ENCODE measurements at places on chromosomes 12 and 14.
A peak's percentile ranks its signal among the peaks of the same experiment; 100 is the strongest.

- DNase-seq, result no peak
Observed at GRCh38 chr14:39680777-39681176, 248.5 kb upstream of the FBXO33 start.

GRCh38 chr12:11693601-11694000, 44.1 kb downstream of the ETV6 start:
- no peak for DNase-seq

- no peak for DNase-seq
Observed at GRCh38 chr12:94553130-94553519, 93.5 kb upstream of the CEP83 start.

DNA sequence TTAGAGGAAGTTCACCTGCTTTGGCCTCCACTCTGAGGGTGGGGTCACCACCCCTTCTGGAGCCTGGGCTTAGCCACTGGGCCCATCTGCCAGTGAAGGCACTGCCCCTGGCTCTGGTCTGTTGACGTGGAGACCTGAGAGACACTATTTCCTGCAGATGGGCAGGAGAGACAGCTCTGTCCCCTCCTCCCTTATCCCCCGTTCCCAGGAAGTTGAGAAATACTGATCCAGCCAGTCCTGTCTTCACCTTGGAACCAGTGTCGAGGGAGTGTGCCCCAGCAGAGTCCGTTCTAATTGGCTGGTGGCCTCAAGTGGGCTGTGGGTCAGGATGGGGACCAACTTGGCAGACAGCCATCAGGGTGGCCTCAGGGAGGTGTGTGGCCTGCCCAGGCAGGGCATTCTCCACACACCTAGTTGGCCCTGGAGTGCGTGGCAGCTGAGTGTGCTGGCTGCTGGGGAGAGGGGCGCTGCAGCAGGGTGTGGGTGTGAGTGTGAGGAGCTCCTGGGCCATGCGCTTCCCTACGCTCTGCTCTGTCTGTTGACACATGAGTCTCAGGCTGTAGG, 25.4 kb downstream of the CLSTN3 start:
- DNase-seq, result no peak

DNA sequence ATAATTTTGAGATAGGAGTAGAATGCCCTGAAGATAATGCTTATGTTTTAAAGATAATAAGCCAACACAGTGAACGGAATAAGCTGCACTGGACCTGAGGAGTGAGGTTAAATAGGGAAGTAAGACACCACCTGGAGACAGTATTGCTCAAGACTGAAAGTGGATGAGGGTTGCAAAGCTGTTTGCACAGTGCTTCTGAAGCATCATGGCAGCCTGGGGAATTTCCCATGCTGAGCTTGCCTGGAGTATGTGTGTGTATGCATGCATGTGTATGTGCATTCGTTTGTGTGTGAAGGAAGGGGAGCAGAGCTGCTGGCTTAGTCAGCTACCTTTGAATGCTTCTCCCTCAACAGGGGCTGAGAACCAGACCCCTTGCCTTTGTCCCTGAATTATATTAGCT, 35.8 kb downstream of the BHLHE41 start:
- DNase-seq, result no peak

DNA sequence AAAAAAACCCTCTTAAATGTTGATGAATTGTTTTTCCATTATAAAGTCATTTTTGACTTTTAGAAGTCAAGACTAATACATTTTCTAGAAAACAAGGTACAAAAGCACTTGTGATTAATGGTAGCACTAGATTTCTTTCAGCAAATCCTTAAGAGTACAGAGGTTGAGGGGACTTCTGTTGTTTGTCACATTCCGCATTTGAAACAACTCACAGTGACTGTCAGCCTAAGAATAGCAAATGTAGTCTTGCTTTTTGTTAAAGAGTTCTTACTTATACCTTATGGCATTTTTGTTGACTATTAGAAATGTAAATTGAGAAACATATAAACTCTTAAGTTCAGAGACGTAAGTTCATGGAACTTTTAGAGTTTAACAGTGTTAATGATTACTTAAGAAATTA, 16.4 kb downstream of the YARS2 start:
- DNase-seq, result no peak

- DNase-seq, result no peak
Observed at GRCh38 chr12:76936275-76937193, 57.7 kb upstream of the CSRP2 start.

DNA sequence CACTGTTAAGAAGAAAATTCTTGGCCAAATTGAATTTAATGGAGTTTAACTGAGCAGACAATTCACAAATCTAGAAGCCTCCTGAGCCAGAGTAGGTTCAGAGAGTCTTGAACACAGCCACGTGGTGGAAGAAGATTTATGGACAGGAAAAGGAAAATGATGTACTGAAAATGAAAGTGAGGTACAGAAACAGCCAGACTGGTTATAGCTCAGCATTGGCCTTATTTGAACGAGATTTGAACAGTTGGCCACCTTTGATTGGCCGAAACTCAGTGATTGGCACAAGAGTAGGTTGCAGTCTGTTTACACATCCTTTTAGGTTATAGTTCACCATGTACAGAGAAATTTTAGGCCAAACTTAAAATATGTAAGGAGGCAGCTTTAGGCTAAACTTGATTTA, 9.9 kb downstream of the OAS2 start:
- no peak for DNase-seq

GRCh38 chr12:96578526-96579125, 89.2 kb downstream of the CFAP54 start:
- peak; percentile 73 for DNase-seq

DNA sequence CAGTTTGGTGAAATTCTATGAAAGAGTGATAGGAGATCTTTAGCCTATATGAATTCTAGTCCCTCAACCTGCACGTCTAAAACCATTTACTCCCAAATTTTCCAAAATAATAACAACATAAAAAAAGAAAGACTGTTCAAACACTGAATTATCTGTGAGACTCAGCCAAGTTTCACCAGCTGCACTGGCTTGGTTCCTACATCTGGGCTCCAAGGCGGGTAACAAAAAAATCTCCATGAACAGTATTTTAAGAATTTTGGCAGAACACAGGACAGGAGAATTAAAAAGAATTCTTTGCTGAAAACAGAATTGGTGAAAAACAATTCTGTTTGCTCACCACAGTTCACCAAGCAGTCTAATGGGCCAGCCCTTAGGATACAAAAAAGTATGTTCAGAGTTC, 536.8 kb upstream of the ATP2B1 start:
- DNase-seq, result no peak

DNA sequence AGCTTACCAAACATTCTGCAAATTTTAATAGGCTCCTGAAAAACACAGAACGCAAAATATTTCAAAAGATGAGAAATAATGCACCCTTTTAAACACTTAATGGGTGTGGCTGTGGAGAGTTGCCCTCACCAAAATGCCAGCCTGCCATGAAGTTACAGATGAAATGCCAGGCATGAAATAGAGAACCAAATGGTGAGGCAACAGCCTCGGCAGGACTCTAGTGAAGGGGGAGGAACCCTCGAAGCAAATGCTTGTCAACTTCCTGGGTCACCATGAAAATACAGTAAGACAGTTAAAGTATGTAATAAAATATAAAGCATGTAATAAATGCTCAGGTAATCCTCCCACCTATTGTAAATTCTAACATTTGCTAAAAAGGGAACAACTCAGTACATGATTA, 24.1 kb downstream of the DUSP16 start:
- DNase-seq, result no peak

DNA sequence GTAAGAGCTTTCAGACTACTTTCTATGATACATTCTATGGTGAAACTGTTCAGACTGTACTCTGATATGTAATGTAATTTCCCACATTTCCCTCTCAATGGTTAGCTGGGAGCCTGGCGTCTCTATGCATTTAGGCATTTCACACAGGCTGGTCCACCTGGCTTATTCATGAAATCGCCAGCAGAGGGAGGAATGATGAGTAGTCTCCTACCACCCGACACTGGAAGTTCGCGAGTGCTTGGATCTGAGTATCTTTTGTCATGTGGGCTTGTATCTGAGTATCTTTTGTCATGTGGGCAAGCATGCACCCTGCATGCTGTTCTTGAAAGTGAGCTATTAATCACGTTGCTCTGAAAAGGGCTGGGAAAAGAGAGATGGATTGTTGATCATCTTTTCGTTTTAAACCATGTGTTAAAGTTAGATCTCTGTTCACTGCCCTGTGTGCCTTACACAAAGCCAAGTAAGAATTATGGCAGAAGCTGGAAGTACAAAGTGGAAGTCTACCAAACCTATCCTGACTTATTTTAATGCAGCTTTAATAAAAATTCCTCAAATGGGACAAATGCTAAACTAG, 235.0 kb downstream of the ATP23 start:
- DNase-seq, result peak; percentile 32

- DNase-seq, result no peak
Observed at GRCh38 chr14:38233218-38233617, 22.7 kb downstream of the CLEC14A start.

DNA sequence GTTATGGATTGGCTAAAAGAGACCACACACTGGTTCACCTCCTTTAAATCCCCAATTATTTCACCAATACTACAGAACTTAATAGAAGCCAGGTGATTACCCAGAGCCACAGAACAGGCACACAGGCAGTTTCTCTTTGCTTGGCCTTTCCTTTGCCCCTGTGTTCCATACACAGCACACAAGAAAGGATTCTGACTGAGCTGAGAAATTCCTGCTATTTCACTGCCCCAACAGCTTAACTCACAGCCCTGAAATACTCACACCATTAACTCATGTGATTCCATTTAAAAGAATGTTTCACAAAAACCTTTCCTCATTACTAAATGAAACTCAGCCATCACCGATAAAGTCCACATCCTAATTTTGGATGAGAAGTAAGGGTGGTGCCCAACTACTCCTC, 133.6 kb downstream of the MED13L start:
- DNase-seq, result no peak

DNA sequence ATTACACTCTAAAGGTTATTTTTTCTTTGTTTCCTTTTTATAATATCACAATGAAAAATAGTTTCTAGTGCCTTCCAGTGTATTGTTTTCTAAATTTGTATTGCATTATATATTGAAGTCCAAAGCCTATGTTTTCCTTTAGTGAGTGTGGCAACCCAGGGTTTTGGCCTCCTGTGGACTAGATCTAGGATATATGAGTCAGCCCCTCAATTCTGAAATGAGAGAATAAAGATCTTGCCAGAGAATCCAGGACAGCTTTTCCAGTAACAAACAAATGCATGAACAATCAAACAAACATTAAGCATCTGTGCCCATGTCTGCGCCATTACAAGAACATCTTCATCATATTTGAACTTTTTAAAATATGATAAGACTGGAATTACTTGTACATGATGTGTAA, 70.7 kb upstream of the SSTR1 start:
- DNase-seq, result no peak

GRCh38 chr14:80570930-80571298, 359.6 kb upstream of the DIO2 start:
- DNase-seq, result no peak

- no peak for DNase-seq
Observed at GRCh38 chr12:70590549-70591226, 46.5 kb downstream of the PTPRB start.

DNA sequence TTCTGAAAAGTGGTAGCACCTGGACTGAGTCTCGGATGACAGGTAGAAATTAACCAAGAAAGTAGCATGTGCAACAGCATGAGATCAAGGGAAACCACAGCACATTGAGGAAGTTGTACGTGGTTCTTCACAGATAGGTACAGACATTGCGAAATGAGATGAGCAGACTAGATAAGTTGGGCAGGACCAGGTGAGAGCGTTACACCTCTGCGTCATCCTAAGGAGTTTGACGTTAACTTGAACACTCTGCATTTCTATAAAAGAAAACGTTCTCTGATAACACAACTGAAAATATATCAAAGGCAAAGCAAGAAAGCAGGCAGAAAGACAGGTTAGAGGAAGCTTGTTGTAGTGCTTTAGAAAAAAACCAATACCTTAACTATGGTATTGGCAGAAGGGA, 98.5 kb upstream of the RASSF8 start:
- DNase-seq, result peak; percentile 28

DNA sequence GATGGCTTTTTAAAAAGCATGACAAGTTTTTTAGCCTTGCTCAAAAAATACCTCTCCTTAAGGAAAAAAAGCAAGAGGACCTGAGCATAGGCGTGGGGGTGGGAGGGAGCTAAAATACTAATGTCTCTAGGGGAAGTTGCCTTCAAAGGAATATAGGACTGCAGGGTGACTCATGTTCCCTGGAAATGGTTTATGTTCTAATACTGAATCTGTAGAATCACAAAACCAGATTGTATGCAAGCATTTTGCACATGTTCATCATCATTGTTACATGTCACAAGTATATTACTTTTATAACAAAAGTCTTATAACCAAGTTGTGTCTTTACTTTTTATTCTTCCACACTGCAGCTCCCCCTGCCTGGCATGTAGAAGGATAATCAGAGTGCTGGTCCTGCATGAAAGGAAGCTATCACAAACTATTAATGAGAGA, 36.6 kb downstream of the GPR135 start:
- no peak for DNase-seq

DNA sequence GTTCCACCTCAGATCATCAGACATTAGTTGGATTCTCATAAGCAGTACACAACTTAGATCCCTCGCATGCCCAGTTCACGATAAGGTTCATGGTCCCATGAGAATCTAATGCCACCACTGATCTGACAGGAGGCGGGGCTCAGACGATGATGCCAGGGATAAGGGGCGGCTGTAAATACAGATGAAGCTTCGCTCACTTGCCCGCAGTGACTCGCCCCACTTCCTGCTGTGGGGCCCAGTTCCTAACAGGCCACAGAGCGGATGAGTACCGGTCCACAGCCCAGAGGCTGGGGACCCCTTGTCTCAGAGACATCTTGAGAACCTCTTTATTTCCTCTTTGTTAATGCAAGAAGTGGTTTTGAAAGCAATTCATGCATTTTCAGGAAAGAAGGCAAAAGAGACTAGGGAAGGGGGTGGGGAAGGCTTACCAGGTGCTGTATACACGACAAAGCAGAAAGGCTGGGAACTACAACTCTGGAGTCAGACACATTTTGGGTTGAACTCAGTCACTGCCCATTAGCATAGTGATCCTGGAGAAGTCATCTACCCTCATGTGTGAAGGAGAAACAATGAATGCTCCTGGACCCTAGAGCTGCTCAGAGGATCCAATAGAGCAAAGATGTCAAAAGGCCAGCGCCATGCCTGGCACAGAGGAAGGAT, 68.7 kb downstream of the EID3 start:
- DNase-seq, result peak; percentile 31

GRCh38 chr12:30973830-30974229, 47.3 kb downstream of the TSPAN11 start:
- DNase-seq, result no peak

DNA sequence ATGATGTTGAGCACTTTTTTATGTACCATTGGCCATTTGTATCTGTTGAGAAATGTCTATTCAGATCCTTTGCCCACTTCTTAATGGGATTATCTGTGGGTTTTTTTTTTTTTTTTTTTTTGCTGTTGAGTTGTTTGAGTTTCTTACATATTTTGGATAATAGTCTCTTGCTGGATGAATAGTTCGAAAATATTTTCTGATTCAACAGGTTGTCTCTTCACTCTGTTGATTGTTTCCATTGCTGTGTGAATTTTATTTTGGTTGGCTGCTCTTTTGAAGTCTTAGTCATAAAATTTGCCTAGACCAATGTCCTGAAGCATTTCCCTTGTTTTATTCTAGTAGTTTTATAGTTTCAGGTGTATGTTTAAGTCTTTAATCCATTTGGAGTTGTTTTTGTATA, 64.5 kb downstream of the CAND1 start:
- DNase-seq, result no peak

- no peak for DNase-seq
Observed at GRCh38 chr12:94769047-94769420, 118.7 kb upstream of the TMCC3 start.

Measured in SW480 (cell line).